ENCODE measurements at places on chromosomes 1 and 21. TPM values are rescaled to one million over a fixed set of nuclear protein-coding genes. Genes with fewer than 3 reads are reported as not detected.

DNA sequence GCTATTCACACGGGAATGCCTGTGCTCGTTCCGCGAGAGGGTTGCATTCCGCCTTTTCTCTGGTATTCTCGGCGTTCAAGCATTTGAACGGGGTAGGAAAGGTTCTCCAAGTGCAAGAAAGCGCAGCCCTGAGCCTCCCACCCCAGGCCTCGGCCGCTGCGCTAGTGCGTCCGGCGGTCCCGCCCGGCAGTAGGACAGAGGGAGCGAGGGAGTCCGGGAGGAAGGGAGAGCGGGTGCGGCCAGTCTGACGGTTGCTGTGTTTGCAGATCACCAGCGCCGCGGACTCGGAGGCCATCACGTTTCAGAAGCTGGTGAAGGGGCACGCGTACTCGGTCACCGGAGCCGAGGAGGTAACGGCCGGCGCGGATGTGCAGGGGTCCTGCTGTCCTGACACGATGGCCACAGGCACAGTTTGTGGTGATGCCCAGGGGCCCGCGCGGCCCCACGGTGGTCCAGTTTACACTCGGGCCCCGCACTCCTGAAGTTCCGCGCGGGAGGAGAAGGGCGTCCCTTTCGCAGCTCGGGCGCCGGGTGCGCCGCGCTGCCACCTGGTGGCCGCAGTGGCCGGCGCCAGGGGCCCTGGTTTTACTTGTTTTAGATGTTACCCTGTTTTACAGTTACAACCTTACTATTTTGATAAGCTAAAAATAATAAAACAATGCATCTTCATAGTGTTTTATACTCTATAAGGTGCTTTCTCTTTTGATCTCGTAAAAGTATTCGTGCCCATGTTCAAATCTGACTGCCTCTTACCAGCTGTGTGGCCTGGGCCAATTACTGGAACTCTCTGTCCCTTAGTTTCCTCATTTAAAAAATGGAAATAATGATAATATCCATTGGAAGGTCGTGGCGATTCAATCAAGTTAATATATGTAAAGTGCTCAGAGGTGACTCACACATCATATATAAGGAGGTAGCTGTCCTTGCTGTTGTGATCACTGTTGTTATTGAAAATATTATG lies 36.7 kb downstream of the CAPN2 start:
- peak overlapping the region; percentile 88 for H3K27ac ChIP-seq
- no peaks in the 10 kb centered on the region for H3K4me1 ChIP-seq
- no peaks in the 10 kb centered on the region for H3K27me3 ChIP-seq
- H3K4me3 ChIP-seq = peak overlapping the region; percentile 29
- DNase-seq = peak; percentile 79

- H3K27ac ChIP-seq = no peak overlapping the region
- peaks cover 15% of the 10 kb centered on the region for H3K4me1 ChIP-seq
- no peak for DNase-seq
- no peak overlapping the region for H3K4me3 ChIP-seq
- peaks cover 5% of the 10 kb centered on the region for H3K36me3 ChIP-seq
Observed at GRCh38 chr1:32144033-32144432, 35.4 kb upstream of the TXLNA start.

- H3K4me1 ChIP-seq = peaks cover 6% of the 10 kb centered on the region
- H3K4me3 ChIP-seq = no peak overlapping the region
- peaks cover 32% of the 10 kb centered on the region for H3K36me3 ChIP-seq
- no peaks in the 10 kb centered on the region for H3K27me3 ChIP-seq
Observed at GRCh38 chr1:36389999-36390398, 4.3 kb upstream of the STK40 start.

GJA5 gene
- 25.9 TPM for total RNA-seq

- no peak overlapping the region for H3K4me3 ChIP-seq
- H3K27ac ChIP-seq = no peak overlapping the region
- no peak for DNase-seq
- H3K4me1 ChIP-seq = no peaks in the 10 kb centered on the region
- H3K27me3 ChIP-seq = no peaks in the 10 kb centered on the region
- H3K36me3 ChIP-seq = no peaks in the 10 kb centered on the region
Observed at GRCh38 chr1:154716011-154716410, 108.0 kb upstream of the ADAR start.

- H3K27ac ChIP-seq = no peak overlapping the region
- H3K27me3 ChIP-seq = no peaks in the 10 kb centered on the region
- H3K36me3 ChIP-seq = no peaks in the 10 kb centered on the region
- no peak overlapping the region for H3K4me3 ChIP-seq
- peak; percentile 64 for DNase-seq
- H3K4me1 ChIP-seq = peaks cover 3% of the 10 kb centered on the region
Observed at GRCh38 chr1:8082945-8083344, 56.8 kb upstream of the ERRFI1 start.

DNA sequence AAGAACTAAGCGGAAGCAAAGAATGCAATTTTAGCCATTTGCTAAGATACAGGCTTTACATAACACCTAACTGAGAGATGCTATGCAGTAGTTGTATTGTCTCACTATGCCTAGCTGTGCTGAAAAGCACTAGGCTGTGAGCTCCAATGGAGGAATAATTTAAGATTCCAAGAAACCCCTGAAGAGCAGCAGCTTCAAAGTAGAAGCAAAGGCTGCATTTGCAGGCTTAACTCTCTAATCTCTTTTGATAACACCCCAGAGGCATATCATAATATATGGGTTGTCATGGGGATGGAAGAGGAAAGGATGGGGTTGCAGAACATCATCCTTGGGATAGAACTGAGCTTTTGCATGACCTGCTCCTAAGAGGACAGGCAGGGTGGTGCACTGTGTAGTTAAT lies 102.0 kb downstream of the ERG start:
- no peaks in the 10 kb centered on the region for H3K4me1 ChIP-seq
- no peaks in the 10 kb centered on the region for H3K27me3 ChIP-seq
- H3K36me3 ChIP-seq = no peaks in the 10 kb centered on the region

SPATA45 gene
- not detected for total RNA-seq

GRCh38 chr1:156696755-156697154 lies 8.6 kb downstream of the CRABP2 start:
- DNase-seq = no peak
- H3K27ac ChIP-seq = no peak overlapping the region
- H3K4me3 ChIP-seq = no peak overlapping the region

- peak overlapping the region; percentile 11 for H3K27ac ChIP-seq
- H3K36me3 ChIP-seq = no peaks in the 10 kb centered on the region
- H3K4me3 ChIP-seq = no peak overlapping the region
- peak; percentile 92 for DNase-seq
- peaks cover 43% of the 10 kb centered on the region for H3K4me1 ChIP-seq
Observed at GRCh38 chr1:89757532-89757931, 63.3 kb upstream of the LRRC8D start.

- no peak for DNase-seq
- no peaks in the 10 kb centered on the region for H3K36me3 ChIP-seq
- H3K27ac ChIP-seq = no peak overlapping the region
- H3K4me3 ChIP-seq = no peak overlapping the region
- no peaks in the 10 kb centered on the region for H3K27me3 ChIP-seq
Observed at GRCh38 chr1:214702556-214702955, 99.6 kb downstream of the CENPF start.

SPRR3 gene
- total RNA-seq = 1.9 TPM

PDPN gene
- 60.4 TPM for total RNA-seq

FLG2 gene
- total RNA-seq = not detected

PROX1 gene
- total RNA-seq = 10.1 TPM

- peak; percentile 11 for DNase-seq
- H3K4me3 ChIP-seq = no peak overlapping the region
- no peaks in the 10 kb centered on the region for H3K36me3 ChIP-seq
- H3K4me1 ChIP-seq = no peaks in the 10 kb centered on the region
- no peaks in the 10 kb centered on the region for H3K27me3 ChIP-seq
Observed at GRCh38 chr1:194071205-194071604, 884.8 kb upstream of the B3GALT2 start.

DNA sequence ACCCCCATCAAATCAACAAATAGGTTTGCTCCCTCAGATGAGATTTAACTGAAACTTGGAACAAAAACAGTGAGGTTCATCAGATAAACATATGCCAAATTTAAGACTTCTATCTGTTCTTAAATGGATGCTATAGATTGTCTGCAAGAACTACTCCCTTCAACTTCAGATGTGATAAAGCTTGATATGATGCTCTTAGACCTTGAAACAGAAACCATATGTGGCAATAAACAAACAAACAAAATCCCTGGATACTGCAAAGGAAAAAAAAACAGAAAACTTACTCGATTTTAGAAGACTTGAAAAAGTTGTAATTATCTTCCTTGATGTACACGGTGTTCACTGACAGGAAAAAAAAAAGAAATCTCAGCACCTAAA lies 286.1 kb upstream of the USP25 start:
- no peak overlapping the region for H3K4me3 ChIP-seq
- no peak overlapping the region for H3K27ac ChIP-seq
- DNase-seq = no peak
- no peaks in the 10 kb centered on the region for H3K36me3 ChIP-seq

- no peak overlapping the region for H3K27ac ChIP-seq
- H3K36me3 ChIP-seq = no peaks in the 10 kb centered on the region
- DNase-seq = peak; percentile 14
- H3K27me3 ChIP-seq = no peaks in the 10 kb centered on the region
- H3K4me1 ChIP-seq = no peaks in the 10 kb centered on the region
Observed at GRCh38 chr1:91099746-91100621, 78.1 kb upstream of the ZNF644 start.

SHE gene
- 33.5 TPM for total RNA-seq

GRCh38 chr1:84721152-84721551 lies 30.9 kb upstream of the SSX2IP start:
- H3K4me1 ChIP-seq = peaks cover 35% of the 10 kb centered on the region
- no peak for DNase-seq
- no peak overlapping the region for H3K27ac ChIP-seq
- H3K36me3 ChIP-seq = no peaks in the 10 kb centered on the region
- H3K4me3 ChIP-seq = no peak overlapping the region

All from lung (tissue), 17 donors.